ENCODE measurements at places on chromosomes 16 and 17. TPM values are rescaled to one million over a fixed set of nuclear protein-coding genes. Genes with fewer than 3 reads are reported as not detected.

The NOL11 gene
- 22.0 TPM for total RNA-seq

The ALOX12B gene
- not detected for total RNA-seq

The HSF4 gene
- 49.1 TPM for total RNA-seq

The KCNH6 gene
- not detected for total RNA-seq

The C17orf113 gene
- 0.43 TPM for total RNA-seq

The TEX19 gene
- not detected for total RNA-seq

The CNTNAP1 gene
- 7.0 TPM for total RNA-seq

The TNFRSF17 gene
- total RNA-seq: not detected

The PRR15L gene
- not detected for total RNA-seq

Data from cardiac septum (tissue), 1 donor.